ENCODE measurements at places on chromosomes 4 and X. TPM values are rescaled to one million over a fixed set of nuclear protein-coding genes. Genes with fewer than 3 reads are reported as not detected.
A peak's percentile ranks its signal among the peaks of the same experiment; 100 is the strongest.

NONO gene
- 87.1 TPM for polyA plus RNA-seq

- H3K36me3 ChIP-seq: no peaks in the 10 kb centered on the region
- no peak overlapping the region for H3K27ac ChIP-seq
- no peak overlapping the region for H3K4me3 ChIP-seq
- DNase-seq: no peak
- no peaks in the 10 kb centered on the region for H3K4me1 ChIP-seq
These were observed 123.6 kb upstream of the TET2 start for GRCh38 chr4:105022811-105023667.

GABRG1 gene
- polyA plus RNA-seq: not detected

SHOX gene
- polyA plus RNA-seq: 0.60 TPM

DNA sequence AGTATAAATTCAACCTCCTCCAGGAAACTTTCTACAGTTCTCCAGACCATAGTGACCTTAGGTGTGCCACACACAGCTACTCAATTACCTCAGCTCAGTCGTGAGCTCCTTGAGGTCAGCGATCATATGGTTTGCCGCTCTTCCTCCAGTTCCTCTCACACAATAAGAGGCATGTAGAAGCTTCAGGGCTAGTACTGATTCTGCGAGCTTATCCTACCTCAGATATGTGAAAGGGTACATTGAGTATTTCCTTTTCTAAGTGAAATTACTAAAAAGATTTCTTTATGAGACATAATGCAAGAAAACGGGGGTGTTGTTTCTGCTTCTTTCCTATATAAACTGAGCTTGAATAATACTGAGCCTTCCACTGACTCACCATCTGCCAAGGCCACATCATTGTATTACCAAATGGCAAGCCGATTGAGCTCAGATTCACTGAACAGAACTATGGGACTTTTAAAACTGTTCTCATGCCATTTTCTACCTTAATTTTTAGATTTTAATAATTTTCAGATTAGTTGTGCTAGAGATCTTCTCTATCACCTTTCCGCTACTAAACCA, 183.1 kb downstream of the HS6ST2 start:
- no peaks in the 10 kb centered on the region for H3K36me3 ChIP-seq
- no peaks in the 10 kb centered on the region for H3K4me1 ChIP-seq
- no peak for DNase-seq
- H3K27ac ChIP-seq: no peak overlapping the region

DNA sequence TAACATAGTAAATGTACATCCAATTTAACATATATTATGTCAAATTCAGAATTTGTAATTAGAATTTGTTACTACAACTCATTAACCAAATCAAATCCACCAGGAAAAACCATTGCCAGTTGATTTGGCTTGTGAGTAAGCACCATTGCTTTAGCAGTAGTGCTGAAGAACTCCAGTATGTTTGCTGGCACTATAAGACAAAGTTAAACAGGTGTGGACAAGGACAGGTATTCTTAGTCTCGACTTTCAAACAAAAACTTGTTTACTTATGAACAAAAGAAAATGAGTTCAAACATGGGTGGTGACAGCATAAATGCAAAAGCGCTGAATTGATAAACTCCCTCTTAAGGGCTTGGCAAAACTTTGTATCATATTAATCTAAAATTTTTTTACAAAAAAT, 1.3 kb upstream of the ADH7 start:
- no peaks in the 10 kb centered on the region for H3K36me3 ChIP-seq
- no peaks in the 10 kb centered on the region for H3K27me3 ChIP-seq
- no peak overlapping the region for H3K27ac ChIP-seq
- no peaks in the 10 kb centered on the region for H3K4me1 ChIP-seq

GRCh38 chrX:12210196-12210815, 72.0 kb downstream of the FRMPD4 start:
- H3K27ac ChIP-seq: peak overlapping the region; percentile 63
- H3K4me1 ChIP-seq: no peaks in the 10 kb centered on the region
- H3K36me3 ChIP-seq: no peaks in the 10 kb centered on the region

DNA sequence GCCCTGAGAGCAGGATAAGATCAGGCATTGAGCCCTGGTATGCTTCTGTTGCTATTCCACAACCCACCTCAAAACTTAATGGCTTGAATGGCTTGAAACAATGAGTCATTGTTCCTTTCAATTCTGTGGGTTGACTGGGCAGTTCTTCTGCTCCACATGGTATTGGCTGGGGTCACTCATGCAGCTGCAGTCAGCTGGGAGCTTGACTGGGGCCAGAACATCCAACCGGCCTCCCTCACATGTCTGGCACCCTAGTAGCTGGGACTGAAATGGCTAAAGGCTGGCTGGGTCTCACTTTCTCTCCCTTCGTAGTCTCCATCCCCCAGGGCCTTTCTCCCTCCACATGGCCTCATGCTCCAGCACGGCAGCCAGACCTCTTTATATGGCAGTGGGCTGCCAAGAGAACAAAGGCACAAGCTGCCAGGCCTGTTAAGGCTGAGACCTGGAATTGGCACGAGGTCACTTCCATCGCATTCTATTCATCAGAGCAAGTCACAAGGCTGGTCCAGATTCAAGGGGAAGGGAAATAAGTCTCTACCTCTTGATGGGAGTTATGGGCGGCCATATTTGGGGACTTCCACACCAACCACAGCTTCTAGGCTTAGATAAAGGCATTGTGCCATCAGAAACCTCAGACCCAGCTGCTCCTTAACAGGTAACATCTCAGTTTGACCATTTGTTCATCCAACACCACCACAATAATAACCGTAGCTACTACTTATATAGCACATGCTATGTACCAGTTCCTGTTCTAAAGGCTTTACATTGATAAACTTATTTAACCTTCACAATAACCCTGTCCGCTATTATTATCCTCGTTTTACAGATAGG, 159.7 kb upstream of the ATP6AP2 start:
- H3K36me3 ChIP-seq: no peaks in the 10 kb centered on the region
- H3K27ac ChIP-seq: no peak overlapping the region
- DNase-seq: no peak
- no peak overlapping the region for H3K4me3 ChIP-seq
- H3K27me3 ChIP-seq: no peaks in the 10 kb centered on the region
- no peaks in the 10 kb centered on the region for H3K4me1 ChIP-seq

- H3K27ac ChIP-seq: no peak overlapping the region
- H3K4me1 ChIP-seq: no peaks in the 10 kb centered on the region
- no peak overlapping the region for H3K4me3 ChIP-seq
- no peaks in the 10 kb centered on the region for H3K27me3 ChIP-seq
These were observed 449.6 kb downstream of the FSTL5 start for GRCh38 chr4:161714022-161714751.

DNA sequence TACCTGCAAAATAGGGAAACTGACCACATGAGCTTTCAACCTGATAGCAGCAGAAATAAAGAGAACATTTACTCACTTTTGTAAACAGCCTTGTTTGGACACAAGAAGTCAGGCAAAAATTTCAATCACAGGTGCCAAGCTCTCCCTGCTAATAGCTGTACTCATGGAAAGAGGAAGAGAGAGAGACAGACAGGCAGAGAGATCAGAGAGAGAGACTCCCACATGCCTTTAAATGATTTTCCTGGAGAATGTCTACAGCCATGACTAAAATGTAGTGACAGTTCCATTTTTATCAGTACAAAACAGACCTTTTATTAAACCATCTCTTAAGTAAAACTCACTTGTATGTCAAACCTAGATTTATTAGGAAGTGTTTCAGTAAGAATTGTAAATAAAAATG, 752.9 kb downstream of the TRAM1L1 start:
- H3K4me3 ChIP-seq: no peak overlapping the region
- no peaks in the 10 kb centered on the region for H3K4me1 ChIP-seq

GRCh38 chr4:159390648-159391047, 287.8 kb downstream of the RAPGEF2 start:
- no peak overlapping the region for H3K4me3 ChIP-seq
- no peaks in the 10 kb centered on the region for H3K27me3 ChIP-seq
- H3K36me3 ChIP-seq: no peaks in the 10 kb centered on the region
- H3K27ac ChIP-seq: no peak overlapping the region

DNA sequence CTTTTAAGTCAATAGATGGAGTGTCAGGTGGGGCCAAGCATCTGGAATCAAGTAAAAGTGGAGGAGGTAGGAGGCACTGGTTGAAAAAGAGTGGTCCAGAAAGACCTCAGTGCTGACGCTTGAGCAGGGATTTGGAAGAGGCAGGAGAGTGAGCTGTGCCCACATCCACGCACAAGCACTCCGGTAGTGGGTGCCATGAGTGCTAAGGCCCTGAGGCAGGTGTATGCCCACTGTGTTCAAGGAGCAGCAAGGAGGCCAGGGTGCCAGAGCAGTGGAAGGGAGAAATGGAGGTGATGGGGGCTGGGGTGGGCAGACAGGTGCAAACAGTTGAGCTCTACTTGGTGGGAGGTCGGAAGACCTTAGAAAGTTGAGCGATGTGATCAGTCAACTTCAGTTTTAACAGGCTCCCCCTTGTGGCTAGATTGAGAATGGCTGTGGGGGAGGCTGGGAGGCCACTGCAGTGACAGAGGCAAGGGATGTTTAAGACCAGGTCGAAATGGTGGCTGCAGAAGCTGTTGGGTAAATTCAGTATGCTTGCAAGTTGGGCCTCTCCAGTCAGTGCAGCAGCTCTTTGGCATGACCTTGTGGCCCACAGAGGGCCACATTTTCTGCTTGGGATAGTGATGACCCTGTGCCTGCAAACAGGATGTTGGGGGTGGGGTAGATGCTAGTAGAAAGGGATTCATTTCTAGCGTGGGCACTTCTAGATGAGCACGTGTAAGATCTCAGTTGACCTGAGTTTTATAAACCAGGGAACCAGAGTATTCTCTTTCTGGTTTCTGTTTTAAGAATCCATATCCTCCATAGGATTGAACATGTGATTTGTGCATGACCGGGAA, 12.7 kb downstream of the TKTL1 start:
- no peak overlapping the region for H3K27ac ChIP-seq
- H3K36me3 ChIP-seq: no peaks in the 10 kb centered on the region
- no peaks in the 10 kb centered on the region for H3K4me1 ChIP-seq
- DNase-seq: peak; percentile 76

DNA sequence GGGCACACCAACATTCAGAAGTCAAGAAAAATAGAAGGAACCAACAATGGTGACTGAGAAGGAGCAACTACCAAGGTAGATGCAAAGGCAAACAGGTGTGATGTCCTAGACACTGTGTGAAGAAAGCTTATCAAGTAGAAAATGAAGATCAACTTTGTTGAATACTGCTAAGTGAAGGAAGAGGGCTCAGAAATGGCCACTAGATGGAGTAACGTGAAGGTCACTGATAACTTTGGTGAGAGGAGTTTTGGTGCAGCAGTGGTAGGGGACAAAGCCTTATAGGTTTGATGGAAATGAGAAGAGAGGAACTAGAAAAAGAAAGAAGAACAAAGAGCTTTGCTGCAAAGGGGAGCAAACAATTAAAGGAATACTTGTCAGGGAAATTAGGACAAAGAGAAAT, 23.5 kb downstream of the OTC start:
- H3K36me3 ChIP-seq: no peaks in the 10 kb centered on the region
- DNase-seq: no peak

- no peaks in the 10 kb centered on the region for H3K4me1 ChIP-seq
- H3K4me3 ChIP-seq: no peak overlapping the region
- no peak overlapping the region for H3K27ac ChIP-seq
These were observed 629.7 kb downstream of the STIM2 start for GRCh38 chr4:27490315-27490714.

DNA sequence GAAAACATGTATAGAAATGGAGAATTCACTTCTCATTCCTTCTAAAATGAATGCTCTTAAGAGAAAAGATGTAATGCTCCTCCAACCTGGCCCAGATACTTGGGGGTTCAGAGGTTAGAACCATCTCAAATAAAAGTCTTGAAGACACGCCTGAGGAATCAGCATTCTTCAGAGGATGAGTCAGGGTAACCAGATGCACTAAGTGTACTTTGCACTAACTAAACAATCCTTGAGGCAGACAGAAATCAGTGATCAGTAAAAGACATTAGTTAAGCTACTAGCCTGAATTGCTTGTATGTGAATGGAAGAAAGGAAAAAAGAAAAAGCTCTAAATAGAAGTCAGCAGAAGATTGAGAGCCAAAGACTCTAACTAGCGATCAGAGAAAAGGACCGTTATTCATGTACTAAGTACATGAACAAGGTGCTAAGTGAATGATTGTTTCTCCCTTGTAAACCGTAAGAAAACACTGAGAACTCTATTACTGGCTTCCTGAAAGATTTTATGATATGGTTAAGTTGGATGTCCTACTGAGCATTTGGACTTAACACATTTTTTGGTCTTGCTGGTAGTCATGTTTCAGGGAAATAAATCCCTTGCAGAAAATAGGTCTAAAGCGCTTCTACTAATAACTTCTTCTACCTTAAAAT, 738.3 kb downstream of the STPG2 start:
- no peak overlapping the region for H3K4me3 ChIP-seq
- no peaks in the 10 kb centered on the region for H3K4me1 ChIP-seq
- H3K36me3 ChIP-seq: no peaks in the 10 kb centered on the region
- no peak for DNase-seq
- H3K27ac ChIP-seq: no peak overlapping the region
- H3K27me3 ChIP-seq: no peaks in the 10 kb centered on the region

GRCh38 chr4:112604589-112604988, 32.1 kb downstream of the ZGRF1 start:
- no peak for DNase-seq
- no peaks in the 10 kb centered on the region for H3K4me1 ChIP-seq
- H3K27ac ChIP-seq: no peak overlapping the region
- no peak overlapping the region for H3K4me3 ChIP-seq

Measured in sigmoid colon (tissue), 7 donors.